ENCODE measurements at places on chromosomes 2 and 18.

DNA sequence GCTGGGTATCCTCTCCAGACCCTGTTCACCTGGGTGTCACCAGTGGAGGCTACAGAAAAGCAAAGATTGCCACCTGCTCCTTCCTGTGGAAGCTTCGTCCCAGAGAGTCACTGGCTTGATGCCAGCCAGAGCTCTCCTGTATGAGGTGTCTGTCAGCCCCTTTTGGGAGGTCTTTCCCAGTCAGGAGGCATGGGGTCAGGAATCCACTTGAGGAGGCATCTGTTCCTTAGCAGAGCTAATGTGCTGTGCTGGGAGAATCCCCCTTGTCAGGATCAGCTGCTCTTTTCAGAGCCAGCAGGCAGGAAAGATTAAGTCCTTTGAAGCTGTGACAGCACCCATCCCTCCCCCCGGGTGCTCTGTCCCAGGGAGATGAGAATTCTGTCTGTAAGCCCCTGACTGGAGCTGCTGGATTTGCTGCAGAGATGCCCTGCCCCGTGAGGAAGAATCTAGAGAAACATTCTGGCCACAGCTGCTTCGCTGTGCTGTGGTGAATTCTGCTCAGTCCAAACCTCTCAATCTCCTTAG is 121.8 kb downstream of the GPR39 start:
- no peak for DNase-seq

GRCh38 chr2:167787021-167787420 is 460.4 kb downstream of the STK39 start:
- DNase-seq = no peak

GRCh38 chr18:2337552-2338141 is 233.7 kb downstream of the METTL4 start:
- DNase-seq = peak; percentile 8

DNA sequence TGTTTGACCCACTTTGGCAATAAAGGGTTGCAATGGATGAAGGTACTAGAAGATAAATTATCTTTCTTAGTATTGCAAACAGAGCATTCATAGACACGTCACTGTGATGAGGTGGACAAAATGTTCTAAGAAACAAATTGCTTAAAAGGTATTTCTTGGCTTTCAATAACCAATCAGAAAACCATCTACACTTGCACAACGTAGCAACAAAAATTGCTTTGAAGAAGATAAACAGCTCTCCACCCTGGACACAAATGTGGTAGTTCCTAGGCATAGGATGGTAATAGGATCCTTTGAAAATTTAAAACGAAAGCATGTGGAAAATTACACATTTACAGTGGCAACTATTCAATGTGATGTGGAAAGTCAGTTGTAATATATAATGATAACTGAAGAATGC is 439.9 kb upstream of the ETAA1 start:
- no peak for DNase-seq

DNA sequence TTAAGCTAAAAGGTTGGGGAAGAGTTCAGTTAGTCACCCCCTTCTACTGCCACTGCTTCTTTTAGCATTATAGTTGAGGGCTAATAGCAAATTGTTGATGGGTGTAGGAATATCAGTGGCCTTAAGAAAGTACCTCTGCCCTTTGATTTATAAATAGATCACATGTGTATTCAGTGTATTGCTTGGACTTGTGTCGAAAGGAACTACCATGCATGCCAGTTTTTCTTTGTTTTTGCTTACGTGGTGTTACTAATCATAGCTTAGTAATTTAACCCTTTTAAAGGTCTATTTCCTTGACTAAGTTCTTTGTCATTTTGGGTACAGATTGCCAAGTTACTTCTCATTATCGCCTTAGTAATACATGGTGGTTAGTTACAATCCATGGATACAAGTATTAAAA is 85.6 kb downstream of the MIB1 start:
- DNase-seq = no peak

DNA sequence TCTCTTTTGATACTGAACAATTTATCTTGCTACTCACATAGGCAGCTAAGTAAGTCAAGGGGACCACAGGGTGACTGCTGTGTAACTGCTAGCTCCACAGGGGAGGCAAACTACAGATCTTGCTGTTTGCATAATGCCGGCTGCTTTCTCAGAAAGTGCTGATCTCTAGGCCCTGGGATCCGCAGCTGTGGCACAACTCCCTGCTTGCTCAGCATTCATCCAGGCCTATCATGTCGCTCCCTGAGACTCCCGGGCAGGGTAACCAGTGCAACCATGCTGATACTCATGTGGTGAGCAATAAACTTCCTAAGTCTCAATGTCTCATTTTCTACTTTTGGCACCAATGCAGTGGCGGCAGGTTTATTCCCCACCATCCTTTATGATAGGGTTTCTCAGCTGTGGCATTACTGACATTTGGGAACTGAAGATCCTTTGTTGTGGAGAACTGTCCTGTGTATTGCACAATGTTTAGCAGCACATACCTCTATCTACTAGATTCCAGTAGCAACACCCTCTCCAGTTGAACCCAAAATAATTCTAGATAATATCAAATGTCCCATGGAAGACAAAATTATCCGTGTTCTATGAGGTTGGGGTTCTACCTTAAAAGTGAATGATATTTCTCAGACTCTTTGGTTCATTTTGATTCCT is 1101.3 kb downstream of the LRP1B start:
- no peak for DNase-seq

DNA sequence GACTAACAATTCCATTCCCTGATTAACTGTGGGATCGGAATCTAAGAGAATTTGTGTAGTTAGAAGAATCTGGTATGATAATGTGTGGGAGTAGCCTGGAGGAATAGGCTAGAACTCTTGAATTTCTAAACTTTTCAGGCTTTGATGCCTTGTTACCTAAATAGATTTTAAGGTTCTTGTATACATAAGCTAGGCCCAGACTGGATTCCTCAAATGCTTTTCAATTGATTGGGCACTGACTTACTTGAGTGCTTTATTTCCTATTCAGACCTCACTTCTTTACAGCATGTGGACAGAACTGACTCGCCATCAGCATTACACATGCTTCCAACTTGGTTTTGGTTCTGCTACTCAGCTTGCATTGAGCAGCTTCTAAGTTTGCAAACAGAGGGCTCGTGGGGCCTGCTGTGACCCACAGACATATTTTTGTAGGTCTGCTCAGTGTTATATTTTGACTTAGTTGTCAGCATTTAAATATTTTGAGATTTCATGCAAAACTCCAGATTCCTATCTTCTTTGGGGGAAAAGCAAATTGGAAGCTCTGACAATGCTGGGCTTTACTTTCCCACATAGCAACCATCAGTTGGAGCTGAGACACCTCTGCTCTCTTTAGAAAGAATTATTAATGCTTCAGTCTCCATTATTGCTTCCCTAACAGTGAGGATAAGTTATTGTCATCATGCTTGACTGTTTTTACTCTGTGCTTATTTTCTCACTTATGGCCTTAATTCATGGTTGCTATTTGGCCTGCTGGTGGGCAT is 5.7 kb downstream of the PARD3B start:
- no peak for DNase-seq

GRCh38 chr2:34143149-34143548 is 544.0 kb upstream of the FAM98A start:
- DNase-seq = no peak

- no peak for DNase-seq
Observed at GRCh38 chr2:240925191-240925567, 19.0 kb downstream of the CROCC2 start.

DNA sequence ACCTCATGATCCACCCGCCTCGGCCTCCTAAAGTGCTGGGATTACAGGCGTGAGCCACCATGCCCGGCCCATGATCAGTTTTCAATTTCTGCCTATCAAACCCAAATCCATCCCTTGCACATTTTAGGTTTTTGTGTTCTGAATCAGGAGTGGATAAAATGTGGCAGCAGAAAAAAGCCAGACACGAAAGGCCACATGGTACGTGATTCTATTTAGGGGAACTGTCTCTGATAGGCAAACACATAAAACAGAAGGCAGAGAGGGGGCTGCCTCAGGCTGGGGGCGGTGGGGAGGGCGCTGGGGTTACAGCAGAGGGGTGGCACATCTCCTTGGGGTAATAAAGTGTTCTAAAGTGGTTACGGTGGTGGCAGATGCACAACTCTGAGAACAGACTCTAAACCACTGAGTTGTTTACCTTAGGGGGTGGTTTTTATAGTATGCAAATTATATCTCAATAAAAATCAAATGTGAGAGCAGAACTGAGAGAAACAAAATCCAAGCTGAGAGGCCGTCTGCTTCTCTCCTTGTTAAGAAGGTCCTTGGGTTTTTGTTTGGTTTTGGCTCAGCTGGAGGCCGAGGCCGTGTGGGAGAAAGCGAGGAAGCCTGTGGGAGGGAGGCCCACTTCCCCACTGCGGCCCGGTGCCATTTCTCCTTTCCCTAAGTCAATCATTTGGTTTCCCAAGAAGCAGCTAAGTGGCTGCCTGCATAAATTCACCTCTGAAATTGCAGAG is 78.0 kb downstream of the SOWAHC start:
- DNase-seq = no peak

GRCh38 chr18:33316146-33316587 is 124.4 kb downstream of the CCDC178 start:
- no peak for DNase-seq

- DNase-seq = no peak
Observed at GRCh38 chr2:46967990-46968647, 52.5 kb upstream of the MCFD2 start.
